ENCODE measurements at places on chromosomes 11 and 22. TPM values are rescaled to one million over a fixed set of nuclear protein-coding genes. Genes with fewer than 3 reads are reported as not detected.
A peak's percentile ranks its signal among the peaks of the same experiment; 100 is the strongest.

The CARNS1 gene
- total RNA-seq, result 0.07 TPM

The TTC12 gene
- total RNA-seq, result 5.9 TPM

The GGTLC3 gene
- total RNA-seq, result not detected

The OR5P2 gene
- total RNA-seq, result not detected

The OR2AG2 gene
- 0.07 TPM for total RNA-seq

The SCUBE1 gene
- 0.45 TPM for total RNA-seq

- DNase-seq, result no peak
These were observed 8.7 kb upstream of the CABP7 start for GRCh38 chr22:29710922-29711593.

DNA sequence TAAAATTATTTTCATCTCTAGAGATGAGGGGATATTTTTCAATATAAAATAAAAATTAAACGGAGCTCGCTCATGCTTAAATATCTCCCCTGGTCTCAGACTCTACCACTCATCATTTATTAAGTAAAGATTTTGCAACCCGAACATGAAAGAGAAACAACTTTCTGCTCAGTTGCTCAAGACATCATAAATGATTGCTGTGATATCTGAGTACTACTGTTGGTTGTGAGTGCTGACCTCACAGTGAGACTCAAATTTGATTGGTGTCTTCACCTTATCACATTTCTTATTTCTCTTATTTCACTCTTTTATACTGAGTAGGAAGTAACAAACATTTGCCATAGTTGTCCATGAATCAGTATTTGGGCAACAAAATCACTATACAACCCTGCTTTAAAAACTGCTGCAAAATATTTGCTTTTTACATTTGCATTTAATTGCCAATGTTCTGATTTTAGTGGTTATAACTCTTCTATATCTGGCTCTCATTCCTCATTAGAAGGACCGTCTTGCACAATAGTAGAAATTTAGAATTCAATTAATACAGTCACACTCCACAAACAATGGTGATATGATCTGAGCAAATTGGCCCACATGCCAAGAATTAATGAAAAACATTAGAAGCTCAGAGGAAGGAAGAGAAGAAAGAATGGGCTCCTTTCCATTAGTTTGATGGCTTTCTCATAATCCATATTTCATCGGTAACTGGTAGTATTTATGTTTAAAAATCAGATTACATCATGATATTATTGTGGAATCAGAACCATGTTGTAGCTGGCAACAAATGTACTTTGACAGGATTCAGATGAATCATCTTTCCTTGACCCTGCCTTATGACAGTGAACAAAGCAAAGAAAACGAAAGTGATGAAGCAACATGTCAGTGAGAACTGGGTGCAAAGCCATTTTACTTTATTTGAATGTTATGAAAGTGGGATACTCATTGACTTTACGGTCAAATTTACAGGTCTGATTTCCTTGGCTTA is 973.6 kb upstream of the TENM4 start:
- DNase-seq, result no peak

GRCh38 chr11:105204636-105205035 is 65.1 kb upstream of the CARD18 start:
- no peak for DNase-seq

GRCh38 chr11:118051611-118052461 is 25.0 kb upstream of the TMPRSS4 start:
- no peak for DNase-seq

- no peak for DNase-seq
These were observed 968.0 kb downstream of the OPCML start for GRCh38 chr11:132564091-132564885.

- DNase-seq, result no peak
These were observed 33.2 kb upstream of the GAB2 start for GRCh38 chr11:78450866-78451265.

GRCh38 chr11:67213178-67213621 is 53.1 kb upstream of the GRK2 start:
- DNase-seq, result no peak

GRCh38 chr22:40967111-40967760 is 16.1 kb downstream of the RBX1 start:
- no peak for DNase-seq

- peak; percentile 62 for DNase-seq
These were observed 8.7 kb downstream of the DRAP1 start for GRCh38 chr11:65927904-65928397.

GRCh38 chr11:32549611-32550187 is 33.9 kb upstream of the EIF3M start:
- DNase-seq, result no peak

DNA sequence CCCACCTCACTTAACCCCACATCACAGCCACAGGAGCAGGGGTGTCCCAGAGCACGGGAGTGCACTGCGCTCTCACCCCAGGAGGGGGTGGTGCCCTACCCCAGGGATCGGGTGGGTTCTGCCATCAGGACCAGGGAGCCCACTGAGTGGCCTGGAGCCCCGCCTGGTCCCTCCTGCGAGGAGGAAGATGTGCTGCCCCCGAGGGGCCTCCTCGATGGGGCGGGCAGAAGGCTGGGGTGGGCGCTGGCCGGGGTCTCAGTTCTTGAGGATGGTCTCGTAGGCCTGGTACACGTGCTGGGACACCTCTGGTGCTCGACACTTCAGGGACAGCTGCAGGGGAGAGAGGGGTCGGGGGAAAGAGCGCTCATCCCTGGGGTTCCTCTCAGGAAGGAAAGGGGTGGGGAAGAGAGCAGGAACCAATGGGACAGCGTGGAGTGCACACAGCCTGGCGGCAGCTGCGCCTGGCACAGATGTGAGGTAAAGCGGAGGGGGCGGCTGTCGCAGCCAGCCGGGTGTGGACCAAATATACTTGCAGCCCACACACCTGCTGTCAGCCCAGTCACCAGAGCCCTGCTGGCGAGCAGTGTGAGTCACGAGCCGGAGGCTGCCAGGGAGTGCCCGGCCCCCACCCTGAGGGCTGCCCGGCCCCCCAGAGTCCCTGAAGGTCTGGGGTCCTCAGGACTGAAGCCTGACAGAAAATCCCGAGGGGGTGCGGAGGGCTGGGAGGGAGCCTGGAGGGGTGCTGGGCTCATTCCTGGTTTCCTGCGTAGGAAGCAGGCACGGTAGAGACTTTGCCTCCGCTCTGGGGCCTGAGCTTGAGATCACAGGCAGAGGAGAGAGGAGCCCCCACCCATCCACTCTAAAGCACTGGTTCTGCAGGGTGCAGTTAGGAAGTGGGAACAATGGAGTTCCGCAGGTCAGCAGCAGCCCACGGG is 13.3 kb upstream of the RASL10A start:
- peak; percentile 57 for DNase-seq

All from H7 (cell line).